HS-5 (cell line): ENCODE measurements at places on chromosomes 3 and 15.

- no peak for DNase-seq
Measured at GRCh38 chr3:126087552-126088175, 3.7 kb upstream of the SLC41A3 start.

GRCh38 chr3:94249491-94250079, 186.7 kb downstream of the NSUN3 start:
- DNase-seq, result peak; percentile 46

DNA sequence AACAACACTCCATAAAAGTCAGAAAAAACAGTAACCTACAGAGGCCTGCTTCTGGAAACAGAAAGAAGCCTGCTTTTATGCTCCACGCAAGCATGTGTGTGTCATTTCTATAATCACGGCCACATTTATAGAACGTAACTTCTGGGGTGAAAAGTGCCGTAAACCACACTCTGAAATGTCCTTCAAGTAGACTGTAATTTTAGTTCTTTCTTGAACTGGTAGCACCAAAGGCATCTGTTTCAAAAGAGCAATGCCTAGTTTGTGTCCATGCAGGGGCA, 19.5 kb upstream of the CMTM7 start:
- DNase-seq, result no peak

DNA sequence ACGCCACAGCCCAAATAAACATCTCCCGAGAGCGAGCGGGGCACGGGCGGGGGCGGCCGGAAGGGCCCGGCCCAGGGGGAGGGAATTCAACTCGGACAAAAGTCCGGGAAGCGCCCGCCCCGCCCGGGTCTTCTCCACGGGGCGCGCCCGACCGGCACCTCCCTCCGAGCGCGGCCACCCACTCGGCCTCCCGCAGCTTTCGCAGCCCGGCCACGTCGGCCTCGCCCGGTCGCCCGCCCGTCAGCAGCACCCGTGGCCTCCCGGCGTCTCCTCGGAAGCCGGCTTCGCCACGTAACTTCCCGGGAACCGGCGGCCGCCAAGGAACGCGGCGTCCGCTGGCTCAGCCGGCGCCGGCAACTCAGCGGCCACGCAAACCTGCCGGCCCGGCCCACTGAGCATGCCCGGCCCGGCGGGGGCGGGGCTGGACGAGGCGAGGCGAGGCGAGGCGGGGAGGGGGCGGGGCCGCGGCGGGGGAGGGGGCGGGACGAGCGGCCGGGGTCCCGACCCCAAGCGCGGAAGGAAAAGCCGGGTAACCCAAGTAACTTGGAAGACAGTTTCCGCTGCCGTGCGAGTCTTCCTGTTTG, at the start of gene TJP1:
Gene TJP1 (minus strand): TSS at position 369 of the 584 bp plus-strand sequence. CDS start 440 bp downstream, outside the sequence.
- DNase-seq, result no peak
